HCT116 (cell line): ENCODE measurements at places on chromosomes 1 and 21. TPM values are rescaled to one million over a fixed set of nuclear protein-coding genes. Genes with fewer than 3 reads are reported as not detected.

The SAMD11 gene
- total RNA-seq: 11.5 TPM

The PTPN22 gene
- total RNA-seq: 0.17 TPM

The DIO1 gene
- not detected for total RNA-seq

DNA sequence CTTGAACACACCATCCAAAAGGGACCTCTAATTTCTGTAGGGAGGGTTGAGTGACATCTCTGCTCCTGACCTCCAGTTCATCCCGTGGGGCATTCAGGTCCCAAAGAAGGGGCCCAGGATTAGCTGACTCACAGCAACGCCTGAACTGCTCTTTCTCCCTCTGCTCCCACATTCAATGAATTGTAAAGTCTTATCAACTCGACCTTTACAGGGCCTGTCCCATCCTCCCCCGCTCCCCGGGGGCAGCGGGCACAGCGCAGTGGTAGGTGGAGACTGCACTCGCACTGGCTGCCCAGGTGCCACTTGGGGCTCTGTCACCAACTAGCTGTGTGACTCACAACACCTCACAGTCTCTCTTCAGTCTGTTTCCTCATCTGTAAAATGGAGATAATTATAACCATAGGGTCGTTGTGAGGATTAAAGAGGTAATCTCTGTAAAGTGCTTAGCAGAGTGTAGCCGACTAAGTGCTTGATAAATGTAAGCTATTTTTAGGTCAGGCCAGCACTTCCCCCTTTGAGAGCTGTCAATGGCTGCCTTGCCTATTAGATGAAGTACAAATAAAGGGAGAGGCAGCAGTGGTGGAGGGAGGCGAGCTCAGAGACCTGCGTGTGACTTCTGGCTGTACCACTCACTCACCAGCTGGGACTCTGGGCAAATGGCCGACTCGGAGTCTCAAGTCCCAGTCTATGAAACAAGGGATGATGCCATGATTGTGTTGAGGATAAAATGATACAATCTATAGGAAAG, 637 bp upstream of the MYBPHL start:
- no peaks in the 10 kb centered on the region for H3K36me3 ChIP-seq
- H3K4me1 ChIP-seq: no peaks in the 10 kb centered on the region
- DNase-seq: no peak
- H3K4me3 ChIP-seq: no peak overlapping the region

GRCh38 chr21:16500271-16500670, 770.5 kb downstream of the USP25 start:
- no peaks in the 10 kb centered on the region for H3K4me1 ChIP-seq
- no peaks in the 10 kb centered on the region for H3K27me3 ChIP-seq
- DNase-seq: no peak
- no peak overlapping the region for H3K4me3 ChIP-seq
- H3K36me3 ChIP-seq: no peaks in the 10 kb centered on the region
- H3K27ac ChIP-seq: no peak overlapping the region

The SLC45A3 gene
- 12.3 TPM for total RNA-seq

The TMEM69 gene
- 39.3 TPM for total RNA-seq

DNA sequence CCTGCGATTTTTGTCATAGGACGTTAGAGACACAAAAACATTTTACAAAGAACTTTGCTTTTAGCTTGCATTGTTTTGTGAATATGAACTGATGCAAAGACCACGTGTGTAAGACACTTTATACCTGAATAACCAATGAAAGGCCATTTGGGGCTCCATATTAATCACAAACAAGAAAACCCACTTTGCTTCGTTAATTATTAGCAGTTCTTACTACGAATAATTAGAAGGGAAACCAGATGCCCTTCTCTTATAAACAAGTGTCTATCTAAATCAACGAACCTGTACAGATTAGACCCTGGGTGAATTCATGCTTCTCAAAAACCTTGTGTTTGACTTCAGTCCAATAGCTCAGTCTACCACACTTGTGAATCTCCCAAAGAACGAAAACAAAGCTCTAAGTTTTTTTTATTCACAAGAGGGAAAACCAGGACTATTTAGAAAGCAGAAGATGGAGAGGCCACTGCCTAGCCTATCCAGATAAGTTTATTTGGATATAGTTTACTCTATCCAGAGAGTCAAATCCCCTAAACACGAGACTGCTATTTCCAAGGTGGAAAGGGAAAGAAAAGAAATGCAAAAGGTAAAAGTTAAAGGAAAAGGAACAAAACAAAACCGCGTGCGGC, 897 bp downstream of the CYYR1 start:
- no peaks in the 10 kb centered on the region for H3K4me1 ChIP-seq
- H3K27ac ChIP-seq: no peak overlapping the region
- H3K36me3 ChIP-seq: no peaks in the 10 kb centered on the region
- no peaks in the 10 kb centered on the region for H3K27me3 ChIP-seq
- H3K4me3 ChIP-seq: no peak overlapping the region

The ARHGEF10L gene
- total RNA-seq: 14.7 TPM

GRCh38 chr1:231200388-231201031, 38.7 kb downstream of the TRIM67 start:
- no peaks in the 10 kb centered on the region for H3K36me3 ChIP-seq
- no peak overlapping the region for H3K27ac ChIP-seq
- DNase-seq: no peak

DNA sequence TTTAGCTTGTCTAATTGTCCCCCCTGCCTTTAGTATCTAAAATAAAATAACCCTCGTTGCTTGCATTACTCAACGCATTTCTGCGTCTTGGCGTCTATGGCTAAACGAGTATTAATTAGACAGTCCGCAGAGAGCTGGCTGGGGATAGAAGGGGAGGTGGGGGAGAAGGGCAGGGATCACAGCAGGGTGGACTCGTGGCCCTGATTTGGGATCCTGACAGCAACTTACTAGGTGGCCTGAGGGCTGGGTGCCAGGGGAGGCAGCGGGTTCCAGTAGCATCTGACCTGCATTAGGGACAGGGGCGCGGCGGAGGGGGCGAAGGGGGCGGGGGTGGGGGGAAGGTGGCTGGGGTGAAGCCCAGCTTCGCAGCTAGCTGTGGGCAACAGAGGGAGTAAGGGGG, 1.1 kb upstream of the BACE2 start:
- H3K36me3 ChIP-seq: no peaks in the 10 kb centered on the region
- H3K4me3 ChIP-seq: peak overlapping the region; percentile 50; the same call in 1 of the 2 replicates
- DNase-seq: no peak
- no peaks in the 10 kb centered on the region for H3K27me3 ChIP-seq
- H3K4me1 ChIP-seq: peaks cover 7% of the 10 kb centered on the region; the same call in 1 of the 2 replicates
- H3K27ac ChIP-seq: no peak overlapping the region
